ENCODE measurements at places on chromosomes 3 and 15.

DNA sequence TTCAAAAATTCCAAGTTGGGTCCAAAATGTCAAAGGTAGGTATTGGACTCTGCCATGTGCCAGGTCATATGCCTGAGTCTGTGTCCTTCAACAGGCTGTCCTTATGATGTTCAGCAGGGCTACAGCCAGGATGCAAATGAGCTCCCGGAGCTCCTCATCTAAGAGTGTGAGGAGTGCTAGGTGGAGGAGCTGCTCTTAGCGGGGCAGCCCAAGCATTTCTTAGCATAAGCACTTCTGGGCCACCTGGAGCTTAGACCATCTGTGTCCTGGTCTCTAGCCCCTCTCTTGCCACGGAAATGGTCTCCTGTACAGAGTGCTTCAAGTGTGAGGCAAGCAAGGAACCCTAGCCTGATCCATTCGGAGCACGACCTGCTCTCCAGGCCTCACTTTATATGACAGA, 64.6 kb upstream of the PRR23C start:
- no peak for DNase-seq

GRCh38 chr15:79978655-79979514, 7.9 kb upstream of the BCL2A1 start:
- DNase-seq, result no peak

DNA sequence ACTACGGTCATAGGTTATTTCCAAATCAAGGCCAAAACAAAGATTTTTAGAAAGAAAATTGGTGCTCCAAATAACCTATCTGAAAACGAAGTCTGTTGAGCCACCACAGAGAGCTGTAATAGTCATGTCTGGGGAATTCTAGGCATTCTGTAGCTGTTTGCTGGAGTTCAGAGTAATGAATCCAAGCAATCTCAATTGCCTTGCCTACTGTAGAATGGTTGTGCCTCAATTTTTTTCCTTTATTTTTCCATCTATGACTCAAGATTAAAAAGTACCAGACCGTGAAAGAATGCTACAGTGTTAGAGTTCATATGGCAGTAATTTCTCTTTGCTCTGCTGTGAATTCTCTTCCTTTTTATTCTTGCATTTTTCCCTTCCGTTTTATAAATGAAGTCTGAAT, 1007.2 kb upstream of the ALCAM start:
- DNase-seq, result no peak

DNA sequence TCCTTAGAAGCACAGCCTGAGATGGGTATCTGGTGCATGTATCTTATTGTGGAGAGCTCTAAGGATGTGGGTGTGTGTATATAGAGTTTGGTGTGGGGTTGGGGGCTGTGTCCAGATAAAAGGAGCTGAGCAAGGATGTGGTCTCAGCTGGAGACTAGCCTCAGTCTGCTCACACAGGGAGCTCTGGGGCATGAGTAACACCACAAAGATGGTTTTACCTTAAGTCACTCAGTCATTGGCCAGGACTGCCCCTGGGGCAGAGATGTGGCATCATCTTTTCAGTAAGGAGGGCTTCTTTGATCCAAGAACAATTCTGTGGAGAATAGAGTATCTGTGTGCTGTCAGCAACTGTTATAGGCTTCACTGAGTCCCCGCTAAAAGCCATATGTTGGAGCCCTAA, 163.4 kb upstream of the NUDT16 start:
- no peak for DNase-seq

DNA sequence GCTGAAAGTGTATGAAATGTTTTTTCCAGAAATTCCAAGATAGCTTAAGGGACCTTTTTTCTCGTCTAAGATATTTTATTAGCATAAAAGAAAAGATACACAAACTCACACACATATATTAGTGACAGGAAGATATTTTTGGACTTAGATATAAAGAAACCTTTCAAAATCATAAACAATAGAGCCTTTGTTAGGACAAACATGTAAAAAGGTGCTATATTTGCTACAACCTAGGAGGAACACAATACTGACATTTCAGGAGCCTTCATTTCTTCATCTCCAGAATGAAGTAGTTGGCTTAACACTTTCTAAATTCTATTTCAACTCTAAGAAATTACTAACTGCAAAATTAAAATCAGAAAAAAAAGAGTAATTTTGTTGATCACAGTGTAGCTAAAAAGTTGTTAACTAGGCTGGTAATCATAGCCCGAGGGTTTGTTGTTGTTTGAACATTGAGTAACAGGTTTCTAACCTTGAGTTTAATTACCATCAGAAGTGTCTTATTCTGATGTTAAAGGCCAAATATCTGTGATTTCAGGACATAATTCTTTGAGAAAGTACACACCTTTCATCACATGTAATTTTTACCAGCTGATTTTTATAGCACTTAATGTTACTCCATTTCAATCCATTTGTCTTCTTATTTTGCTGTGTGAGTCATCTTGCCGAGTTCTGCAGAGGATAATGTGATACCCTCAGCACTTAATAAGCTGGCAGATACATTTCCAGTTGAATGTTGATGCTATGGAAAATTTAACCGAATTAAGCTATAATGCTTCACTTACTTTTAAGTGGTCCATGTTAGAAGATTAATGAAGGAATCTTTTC, 97.3 kb downstream of the MBNL1 start:
- no peak for DNase-seq

- DNase-seq, result no peak
Measured at GRCh38 chr15:31264559-31265089, 62.0 kb upstream of the KLF13 start.

DNA sequence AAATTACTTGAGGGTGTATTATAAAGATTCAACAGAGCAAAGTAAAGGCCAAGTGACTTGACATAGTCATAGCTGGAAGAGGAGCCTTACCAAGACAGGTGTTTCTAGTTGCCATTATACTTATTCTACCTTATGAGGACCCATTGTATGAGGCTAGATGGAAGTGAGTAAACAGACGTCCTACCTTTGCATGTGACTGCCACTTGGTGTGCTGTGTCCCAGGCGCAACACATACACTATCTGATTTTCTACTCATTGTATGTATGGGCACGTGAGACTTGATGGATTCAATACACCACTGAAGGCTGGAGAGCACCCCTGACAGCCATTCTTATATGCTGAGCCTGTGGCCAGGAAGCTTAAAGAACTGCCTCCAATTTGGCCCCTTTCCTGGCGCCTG, 40.5 kb downstream of the BOC start:
- no peak for DNase-seq

DNA sequence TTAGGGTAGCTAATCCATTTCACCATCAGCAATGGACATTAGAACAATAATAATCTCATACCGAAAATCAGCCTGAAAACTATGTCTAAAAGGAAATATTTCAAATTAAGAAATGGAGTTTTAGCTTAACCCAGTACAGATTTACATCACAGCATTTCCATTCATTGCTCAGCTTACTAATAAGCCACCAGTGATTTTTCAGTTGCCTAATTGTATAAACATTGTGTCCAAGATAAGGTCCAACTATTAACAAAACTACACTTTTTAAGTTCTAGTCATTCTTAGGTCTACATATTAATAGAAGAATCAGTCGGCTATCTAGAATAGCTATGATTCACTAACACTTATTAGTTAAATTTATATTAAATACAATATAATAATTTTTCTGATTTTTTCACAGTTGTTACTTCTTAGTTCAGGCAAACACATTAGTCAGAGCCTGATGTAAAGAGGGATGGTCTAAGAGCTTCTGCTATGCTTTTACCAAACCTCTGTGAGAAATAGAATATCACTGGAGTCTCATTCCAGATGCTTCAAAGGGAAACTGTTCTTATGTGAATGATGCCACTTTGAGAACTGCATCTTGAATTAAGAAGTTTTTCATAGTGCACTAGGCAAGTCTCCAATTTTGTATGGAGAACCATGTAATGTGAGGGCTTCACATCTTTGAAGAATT, 74.1 kb downstream of the CMSS1 start:
- DNase-seq, result no peak

- DNase-seq, result no peak
Measured at GRCh38 chr15:62606376-62607113, 436.0 kb upstream of the TPM1 start.

GRCh38 chr15:67358391-67358790, 103.8 kb downstream of the IQCH start:
- no peak for DNase-seq

DNA sequence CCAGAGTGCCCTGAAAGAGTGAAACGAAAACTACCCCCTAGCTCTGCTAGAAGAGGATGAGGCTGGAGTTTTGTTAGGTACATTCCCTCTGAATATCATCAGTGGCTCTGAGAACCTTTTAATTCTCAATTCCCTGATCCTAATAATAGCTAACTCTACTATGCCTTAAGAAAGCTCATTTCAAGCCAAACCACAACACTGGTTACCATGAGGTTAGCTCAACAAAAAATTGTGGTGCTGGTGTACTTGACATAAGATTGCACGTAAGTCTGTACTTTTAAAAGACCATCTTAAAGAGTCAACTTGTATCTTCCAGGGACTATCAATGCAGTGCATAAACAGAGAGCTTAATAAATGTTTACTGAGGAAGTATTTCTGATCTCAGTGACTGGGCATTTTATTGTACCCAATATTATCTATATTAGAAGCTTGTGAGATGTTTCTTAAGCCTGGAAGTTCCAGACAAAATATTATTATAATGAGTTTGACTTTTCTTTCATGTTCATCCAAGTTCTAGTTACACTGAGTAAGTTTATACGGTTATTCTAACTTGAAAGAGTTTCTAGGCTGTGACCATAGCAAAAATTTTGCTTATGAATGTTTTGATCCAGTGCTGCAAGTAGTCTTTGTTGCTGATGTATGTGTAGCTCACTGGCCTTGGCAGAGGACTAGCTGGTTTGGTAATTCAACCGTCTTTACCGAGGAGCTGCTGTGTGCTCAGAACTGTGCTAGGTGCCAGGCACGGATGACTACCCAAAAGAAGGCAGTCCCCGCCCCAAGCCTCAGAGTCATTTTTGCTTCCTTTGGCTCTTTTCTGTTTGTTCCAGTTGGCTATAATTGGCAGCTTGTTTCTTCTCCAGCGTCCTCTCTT, 334.4 kb upstream of the TRIM42 start:
- DNase-seq, result no peak
